ENCODE measurements at places on chromosomes 2 and 18. TPM values are rescaled to one million over a fixed set of nuclear protein-coding genes. Genes with fewer than 3 reads are reported as not detected.
A peak's percentile ranks its signal among the peaks of the same experiment; 100 is the strongest.

DNA sequence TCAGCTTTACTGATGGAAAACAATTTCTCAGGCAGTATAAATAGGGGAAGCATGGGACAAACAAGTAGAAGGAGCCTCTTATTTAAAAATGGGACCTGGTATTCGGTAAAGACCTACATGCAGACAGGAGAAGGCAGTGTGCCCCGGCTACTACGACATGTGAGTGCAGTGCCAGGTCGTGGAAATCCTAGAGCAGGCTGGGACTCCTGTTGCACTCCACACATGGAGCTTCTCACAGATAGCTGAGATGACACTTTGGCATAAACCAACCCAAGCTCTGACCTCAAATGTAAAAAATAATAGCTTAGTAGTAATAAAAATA, 885 bp upstream of the DSEL start:
- peaks cover 60% of the 10 kb centered on the region for H3K4me1 ChIP-seq
- no peaks in the 10 kb centered on the region for H3K27me3 ChIP-seq
- H3K4me3 ChIP-seq, result peak overlapping the region; percentile 97
- H3K27ac ChIP-seq, result peak overlapping the region; percentile 99
- DNase-seq, result no peak

DNA sequence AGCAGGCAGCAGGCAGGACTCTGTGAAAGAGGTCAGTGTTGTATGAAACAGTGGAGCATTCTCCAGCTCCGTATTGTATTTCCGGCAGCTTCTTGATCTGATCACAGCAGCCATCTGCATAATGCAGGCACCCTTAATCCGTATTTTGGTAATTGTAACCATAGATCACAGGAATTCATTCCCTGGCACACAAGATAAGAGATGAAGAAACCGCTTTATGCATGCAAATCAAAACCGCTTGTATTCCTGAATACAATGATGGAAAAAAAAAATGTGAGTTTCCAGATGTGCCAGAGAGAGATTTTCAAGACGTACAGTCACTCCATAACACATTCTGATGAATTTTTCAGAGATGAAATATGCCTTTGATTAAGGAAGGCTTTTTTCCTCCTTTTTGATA, 221.3 kb downstream of the ACKR3 start:
- peaks cover 6% of the 10 kb centered on the region for H3K27me3 ChIP-seq
- H3K4me3 ChIP-seq, result no peak overlapping the region
- H3K4me1 ChIP-seq, result peaks cover 13% of the 10 kb centered on the region
- DNase-seq, result no peak
- H3K27ac ChIP-seq, result no peak overlapping the region

GRCh38 chr2:201952187-201952586, 81.5 kb upstream of the FZD7 start:
- peaks cover 28% of the 10 kb centered on the region for H3K4me1 ChIP-seq
- H3K27ac ChIP-seq, result no peak overlapping the region
- no peak overlapping the region for H3K4me3 ChIP-seq
- peaks cover 6% of the 10 kb centered on the region for H3K27me3 ChIP-seq
- H3K36me3 ChIP-seq, result no peaks in the 10 kb centered on the region
- peak; percentile 21 for DNase-seq

DNA sequence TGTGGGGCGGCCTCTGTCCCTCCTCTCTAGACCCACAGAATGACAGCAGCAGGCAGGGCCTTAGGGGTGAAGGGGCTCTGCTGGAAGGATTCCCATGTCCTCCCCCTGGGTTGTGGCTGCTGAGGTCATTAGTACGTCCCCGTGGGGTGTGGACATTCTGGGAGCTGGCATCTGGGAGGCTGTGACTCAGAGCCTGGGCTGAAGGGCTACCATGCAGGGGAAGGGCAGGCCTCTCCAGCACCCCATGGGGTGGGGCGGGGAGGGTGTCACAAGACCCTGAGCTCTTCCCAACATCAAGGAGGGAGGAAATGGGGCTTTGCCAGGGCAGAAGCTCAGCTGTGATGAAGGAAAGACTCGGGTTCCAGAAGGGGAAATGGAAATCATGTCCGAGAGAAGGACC, 105.8 kb upstream of the SMAD2 start:
- no peak overlapping the region for H3K27ac ChIP-seq
- no peak overlapping the region for H3K4me3 ChIP-seq
- no peaks in the 10 kb centered on the region for H3K27me3 ChIP-seq
- no peaks in the 10 kb centered on the region for H3K4me1 ChIP-seq
- DNase-seq, result peak; percentile 59

DNA sequence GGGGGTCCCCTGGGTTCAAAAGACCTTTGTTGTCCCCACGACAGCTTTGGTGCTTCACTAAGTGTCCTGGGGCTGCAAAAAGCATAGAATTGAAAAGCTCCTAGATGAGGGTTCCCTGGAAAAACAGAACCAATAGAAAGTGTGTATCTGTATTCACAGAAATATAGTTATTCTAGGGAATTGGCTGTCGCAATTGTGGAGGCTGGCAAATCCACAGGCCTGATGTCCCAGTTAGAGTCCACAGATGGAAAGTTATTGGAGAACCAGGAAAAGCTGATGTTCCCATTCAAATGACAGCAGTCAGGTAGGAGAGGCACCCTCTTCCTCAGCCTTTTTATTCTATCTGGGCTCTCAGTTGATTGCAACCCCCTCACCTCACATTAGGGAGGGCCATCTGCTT, 65.5 kb downstream of the LONRF2 start:
- H3K4me3 ChIP-seq, result no peak overlapping the region
- H3K4me1 ChIP-seq, result peaks cover 20% of the 10 kb centered on the region
- DNase-seq, result no peak
- no peak overlapping the region for H3K27ac ChIP-seq

- no peak for DNase-seq
- no peak overlapping the region for H3K27ac ChIP-seq
- H3K27me3 ChIP-seq, result no peaks in the 10 kb centered on the region
- no peak overlapping the region for H3K4me3 ChIP-seq
Observed at GRCh38 chr2:6963727-6964126, 46.5 kb downstream of the RNF144A start.

DNA sequence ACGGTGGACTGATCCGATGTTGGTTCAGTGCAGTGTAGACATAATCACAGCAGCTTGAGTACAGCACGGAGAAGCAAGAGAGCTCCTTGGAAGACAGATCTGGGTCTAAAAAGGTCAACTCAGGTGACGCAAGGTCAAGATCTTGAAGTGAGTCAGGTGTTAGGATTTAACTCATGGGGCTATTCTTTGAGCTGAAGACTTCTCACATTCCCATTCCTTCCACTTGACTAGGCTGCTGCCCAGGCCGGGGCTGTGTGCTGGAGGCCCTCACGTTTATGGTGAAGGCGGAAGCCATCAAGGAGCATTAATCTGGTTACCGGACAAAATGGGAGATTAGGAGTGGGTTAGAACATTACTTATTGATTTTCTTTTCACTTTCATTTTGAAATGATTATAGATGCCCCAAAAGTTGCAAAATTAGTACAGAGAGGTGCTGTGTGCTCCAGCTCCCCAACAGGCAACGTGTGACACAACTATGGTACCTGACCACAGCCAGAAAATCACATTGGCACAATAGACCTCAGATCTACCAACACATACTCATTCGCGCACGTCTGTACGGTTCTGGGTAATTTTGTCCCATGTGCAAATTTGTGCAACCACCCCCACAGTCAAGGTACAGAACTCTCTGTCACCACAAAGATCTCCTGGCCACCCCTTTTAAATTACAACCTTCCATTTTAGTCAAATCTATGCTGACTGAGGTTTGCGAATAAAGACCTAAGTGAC, 77.6 kb upstream of the SEC11C start:
- H3K36me3 ChIP-seq, result peaks cover 3% of the 10 kb centered on the region
- peaks cover 14% of the 10 kb centered on the region for H3K4me1 ChIP-seq
- H3K4me3 ChIP-seq, result no peak overlapping the region
- no peak overlapping the region for H3K27ac ChIP-seq

- no peak overlapping the region for H3K27ac ChIP-seq
- peaks cover 3% of the 10 kb centered on the region for H3K27me3 ChIP-seq
- H3K4me1 ChIP-seq, result no peaks in the 10 kb centered on the region
- DNase-seq, result peak; percentile 29
Observed at GRCh38 chr18:34031810-34032209, 192.9 kb downstream of the NOL4 start.

KATNAL2 gene
- 9.3 TPM for total RNA-seq

CD8B gene
- not detected for total RNA-seq

GCG gene
- total RNA-seq, result 0.31 TPM

POTEJ gene
- total RNA-seq, result not detected

Data from chondrocyte (in vitro differentiated cells).